ENCODE measurements at places on chromosomes 6 and 20.

DNA sequence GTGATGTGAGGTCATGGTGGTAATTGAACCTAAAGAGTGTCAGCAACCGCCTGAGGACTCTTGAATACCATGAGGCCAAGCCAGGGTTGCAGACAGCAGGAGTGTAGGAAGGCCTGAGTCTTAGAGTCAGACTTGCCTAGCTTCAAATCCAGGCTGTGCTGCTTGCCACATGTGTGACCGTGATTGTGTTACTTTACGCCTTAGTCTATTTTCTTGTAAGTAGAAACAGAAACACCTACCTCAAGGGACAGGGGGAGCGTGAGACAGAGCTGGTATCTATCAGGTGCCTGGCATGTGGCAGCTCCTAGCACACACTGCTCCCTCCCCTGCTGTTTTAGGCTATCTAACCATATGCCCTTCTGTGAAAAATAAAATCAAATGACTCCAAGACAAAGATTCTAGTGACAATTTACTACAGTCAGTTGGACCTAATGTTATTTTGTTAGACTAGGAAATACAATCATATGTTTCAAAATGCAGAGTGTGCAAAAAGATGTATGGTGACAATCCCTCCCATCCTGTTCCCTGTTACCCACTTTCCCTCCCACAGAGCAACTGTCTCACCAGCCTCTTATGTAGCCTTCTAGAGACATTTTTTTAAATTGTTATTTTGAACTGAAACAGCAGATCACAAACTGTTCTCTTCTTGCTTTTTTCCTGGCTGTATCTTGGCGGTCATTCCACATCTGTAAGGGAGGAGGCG is 21.7 kb downstream of the TAF8 start:
- DNase-seq, result no peak

- DNase-seq, result no peak
These were observed 69.9 kb downstream of the FYN start for GRCh38 chr6:111803371-111803770.

DNA sequence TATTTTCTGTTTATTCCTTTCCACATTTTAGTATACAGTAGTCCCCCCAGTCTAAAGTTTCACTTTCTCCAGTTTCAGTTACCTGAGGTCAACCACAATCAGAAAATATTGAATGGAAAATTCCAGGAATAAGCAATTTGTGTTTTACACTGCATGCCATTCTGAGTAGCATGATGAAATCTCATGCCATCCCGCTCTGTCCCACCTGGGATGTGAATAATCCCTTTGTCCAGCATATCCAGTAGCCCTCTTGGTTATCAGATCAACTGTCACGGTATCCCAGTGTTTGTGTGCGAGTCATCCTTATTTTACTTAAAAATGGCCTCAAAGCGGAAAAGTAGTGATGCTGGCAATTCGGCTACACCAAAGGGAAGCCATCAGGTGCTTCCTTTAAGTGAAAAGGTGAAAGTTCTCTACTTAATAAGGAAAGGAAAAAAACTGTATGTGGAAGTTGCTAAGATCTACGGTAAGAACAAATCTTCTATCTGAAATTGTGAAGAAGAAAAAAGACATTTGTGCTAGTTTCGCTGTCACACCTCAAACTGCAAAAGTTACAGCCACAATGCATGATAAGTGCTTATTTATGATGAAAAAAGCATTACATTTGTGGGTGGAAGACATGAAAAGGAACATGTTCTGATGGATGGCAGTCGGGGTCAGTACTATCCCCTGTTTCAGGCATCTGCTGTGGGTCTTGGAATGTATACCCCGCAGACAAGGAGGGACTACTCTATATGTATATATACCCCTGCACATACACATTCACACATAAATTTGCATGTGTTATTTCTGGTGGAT is 11.3 kb downstream of the NOX3 start:
- DNase-seq, result no peak

DNA sequence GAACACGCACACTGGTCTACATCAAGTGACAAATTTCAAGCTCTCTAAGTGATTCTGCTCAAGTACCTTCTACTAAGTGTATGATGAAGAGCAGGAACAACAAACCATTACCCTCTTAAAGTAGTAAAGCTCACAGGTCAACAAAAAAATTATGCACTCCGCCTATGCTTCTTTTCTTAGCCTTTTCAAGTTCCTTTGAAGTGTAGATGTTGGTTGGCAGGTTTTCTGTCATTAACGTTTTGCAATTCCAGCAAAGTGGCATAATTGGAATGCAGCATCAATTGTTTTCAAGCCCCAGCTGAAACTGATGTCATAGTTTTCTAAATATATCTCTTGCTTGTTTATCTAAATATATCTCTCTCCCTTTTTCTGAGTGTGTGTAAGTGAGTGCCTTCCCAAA is 396.9 kb upstream of the EYS start:
- DNase-seq, result no peak

DNA sequence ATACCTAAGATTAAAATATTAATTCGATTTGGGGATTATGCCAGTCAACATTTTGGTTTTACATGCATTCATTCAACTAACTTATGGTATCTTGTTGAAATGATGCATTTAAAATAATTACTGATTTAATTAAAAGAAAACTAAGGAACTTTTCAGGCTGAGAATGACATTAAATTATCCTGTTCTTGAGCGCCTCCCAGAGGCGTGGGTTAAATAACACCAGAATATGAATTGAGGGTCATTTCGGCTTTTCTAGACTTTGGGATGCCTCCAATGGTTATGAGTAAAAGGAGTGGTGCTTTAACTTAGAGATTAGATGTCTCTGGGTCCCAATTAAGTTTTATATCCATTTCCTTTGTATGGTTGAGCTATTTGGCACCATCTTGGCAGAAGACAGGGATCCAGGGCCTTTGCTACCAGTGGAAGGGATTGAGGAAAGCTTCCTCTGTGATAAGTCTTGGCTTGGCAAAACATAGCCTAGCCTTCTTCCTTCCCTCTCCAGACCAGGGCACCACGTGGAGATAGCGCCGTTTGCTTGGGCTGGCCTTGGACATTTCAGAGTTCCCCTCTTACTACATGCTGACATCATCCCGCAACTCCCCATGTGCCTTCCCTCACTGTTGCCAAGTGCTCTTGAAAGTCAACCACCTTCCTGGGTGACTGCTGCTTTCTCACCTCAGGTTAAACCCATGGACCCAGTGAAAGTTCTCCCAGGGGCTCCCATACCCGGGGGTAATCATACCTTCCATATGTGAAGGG is 28.7 kb downstream of the GNAS start:
- DNase-seq, result no peak

- no peak for DNase-seq
These were observed 253.1 kb downstream of the FNDC1 start for GRCh38 chr6:159422041-159422984.

GRCh38 chr20:21411725-21412124 is 14.4 kb upstream of the NKX2-4 start:
- DNase-seq, result no peak

DNA sequence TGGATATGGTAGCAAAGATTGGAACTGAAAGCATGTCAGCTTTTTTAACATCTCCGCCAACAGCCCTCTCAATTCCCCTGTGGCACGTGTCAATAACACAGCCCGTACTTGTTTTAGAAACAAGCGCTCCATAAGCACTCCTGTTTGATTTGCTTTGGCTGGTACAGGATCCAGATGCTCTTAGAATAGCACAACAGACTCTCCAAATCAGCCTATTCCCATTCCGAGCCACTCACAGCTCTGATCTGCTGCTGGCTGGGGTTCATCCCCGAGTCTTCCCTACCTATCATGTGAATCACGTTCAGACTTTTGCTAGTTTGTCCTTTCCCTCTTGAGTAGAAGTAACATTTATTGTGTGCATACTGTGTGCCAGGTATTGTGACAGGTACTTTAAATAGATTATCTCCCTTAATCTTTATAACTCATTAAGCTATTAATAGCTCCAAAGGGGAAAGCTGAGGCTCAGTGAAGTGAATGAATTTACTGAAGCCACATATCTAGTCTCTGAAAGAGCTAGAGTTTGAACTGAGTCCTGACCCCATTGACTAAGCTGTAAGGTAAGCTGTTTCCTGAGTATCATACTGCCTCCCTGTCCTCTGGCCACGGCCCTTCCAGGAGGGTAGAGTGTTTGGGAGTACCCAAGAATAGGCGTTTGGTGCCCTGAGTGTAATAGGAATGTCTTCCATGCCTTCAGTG is 46.7 kb downstream of the RALY start:
- DNase-seq, result no peak

DNA sequence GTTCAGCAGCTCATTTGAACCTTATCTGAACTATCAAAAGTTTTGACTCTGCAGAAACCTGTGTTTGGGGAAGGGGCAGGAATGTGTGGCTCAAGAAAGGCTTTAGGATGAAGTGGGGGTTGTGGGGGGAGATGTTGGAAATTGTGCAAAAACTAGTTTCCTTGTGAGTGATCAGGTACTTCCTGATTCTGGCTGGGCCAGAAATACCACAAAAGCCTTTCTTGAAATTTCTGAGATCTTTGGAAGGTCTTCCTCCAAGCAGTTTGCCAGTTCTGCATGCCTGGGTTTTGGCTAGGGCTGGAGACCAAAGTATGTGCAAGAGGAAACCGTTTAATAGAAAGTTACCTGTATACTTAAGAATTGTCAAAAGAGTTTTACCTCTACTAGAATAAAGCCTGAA is 116.6 kb downstream of the BMP2 start:
- no peak for DNase-seq

GRCh38 chr6:165571721-165572132 is 91.3 kb downstream of the PDE10A start:
- DNase-seq, result no peak

DNA sequence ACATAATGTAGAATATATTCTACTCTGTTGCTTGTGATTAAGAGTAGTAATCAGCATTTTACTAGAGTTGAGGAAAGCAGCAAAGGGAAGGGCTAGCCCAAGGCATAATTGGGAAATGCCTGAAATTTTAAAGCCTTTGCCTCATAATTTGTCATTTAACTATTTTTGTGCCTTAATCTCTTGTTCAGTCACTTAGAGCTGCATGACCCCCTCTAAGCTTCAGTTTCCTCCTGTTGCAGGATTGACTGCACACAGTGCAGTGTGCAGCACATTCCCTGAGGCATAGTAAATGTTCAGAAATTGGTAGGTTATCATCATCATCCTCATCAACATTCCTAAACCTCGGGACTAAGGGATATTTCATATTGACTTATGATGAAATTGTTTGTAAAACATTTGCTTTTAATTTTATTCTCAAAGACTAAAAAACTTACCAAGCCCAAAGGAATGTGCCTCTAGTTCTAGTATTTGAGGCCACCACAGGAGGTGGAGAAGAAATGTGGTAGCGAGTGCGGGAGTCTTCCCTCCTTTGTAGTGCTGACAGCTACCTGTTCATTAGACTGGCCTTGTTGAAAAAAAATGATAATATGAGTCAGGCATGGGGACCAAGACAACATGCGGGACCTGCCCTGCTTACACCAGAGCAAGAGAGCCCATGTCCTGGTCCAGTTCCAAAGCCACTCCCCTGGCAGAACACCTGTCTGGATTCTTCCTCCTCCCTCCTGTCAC is 14.8 kb upstream of the TENT5A start:
- DNase-seq, result no peak

DNA sequence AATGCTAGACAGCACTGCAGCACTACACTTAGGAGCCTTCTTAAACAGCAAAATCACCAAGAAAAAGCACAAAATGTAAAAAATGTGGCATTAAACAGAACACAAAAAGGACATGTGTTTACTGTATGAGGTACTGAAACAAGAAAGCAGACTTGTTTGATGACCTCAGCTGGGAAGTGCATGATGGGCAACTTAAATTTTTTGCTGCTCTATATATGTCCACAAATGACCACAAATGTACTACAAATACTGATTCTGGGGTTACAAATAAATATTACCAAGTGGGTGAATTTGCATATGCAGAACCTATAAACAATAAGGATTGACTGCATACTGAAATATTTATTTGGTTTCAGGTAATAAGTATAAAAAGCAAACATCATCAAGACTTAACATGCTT is 13.1 kb downstream of the RAB23 start:
- no peak for DNase-seq

GRCh38 chr20:50439539-50440453 is 70.4 kb upstream of the PTPN1 start:
- no peak for DNase-seq
